ENCODE measurements at places on chromosomes 16 and 17.

DNA sequence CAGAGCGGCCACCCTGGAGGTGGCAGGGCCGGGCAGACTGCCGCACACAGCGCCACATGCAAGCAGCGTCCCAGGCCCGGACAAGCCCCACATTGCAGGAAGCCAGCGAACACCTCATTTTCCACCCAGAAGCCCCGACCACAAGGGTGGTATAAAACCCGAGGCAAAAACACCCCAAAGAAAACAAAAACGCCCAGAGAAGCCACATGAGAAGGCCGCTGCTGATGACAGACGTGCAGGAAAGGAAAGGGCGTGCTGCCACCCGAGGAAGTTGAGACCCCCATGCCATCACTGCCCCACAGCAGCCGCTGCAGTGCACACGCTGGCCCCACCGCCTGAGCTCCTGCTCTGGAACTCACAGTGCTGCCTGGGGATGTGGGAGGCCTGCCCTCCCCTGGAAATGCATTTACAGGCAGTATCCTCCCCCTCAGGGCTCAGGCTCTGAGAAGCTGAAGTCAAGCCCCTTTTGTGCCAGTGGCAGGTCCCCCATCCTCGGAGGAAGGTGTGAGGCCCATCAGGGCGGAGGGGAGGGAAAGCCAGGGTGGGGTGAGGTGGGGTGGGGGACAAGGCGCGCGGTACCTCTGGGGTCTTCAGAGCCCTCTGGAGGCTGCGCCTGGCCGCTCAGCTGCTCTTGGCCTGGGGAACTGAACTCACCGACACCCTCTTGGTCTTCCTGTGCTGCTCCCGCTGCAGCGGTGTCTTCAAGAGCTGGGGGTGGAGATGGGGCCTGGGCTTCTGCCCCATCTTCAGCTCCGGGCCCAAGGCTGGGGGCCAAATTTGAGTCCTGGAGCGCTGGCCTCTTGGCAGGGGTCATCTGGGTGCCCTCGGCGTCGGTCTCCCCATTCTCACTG, 62.0 kb downstream of the IL21R start:
- no peak for DNase-seq

GRCh38 chr17:58667934-58668597, 23.8 kb downstream of the TEX14 start:
- peak; percentile 57 for DNase-seq

DNA sequence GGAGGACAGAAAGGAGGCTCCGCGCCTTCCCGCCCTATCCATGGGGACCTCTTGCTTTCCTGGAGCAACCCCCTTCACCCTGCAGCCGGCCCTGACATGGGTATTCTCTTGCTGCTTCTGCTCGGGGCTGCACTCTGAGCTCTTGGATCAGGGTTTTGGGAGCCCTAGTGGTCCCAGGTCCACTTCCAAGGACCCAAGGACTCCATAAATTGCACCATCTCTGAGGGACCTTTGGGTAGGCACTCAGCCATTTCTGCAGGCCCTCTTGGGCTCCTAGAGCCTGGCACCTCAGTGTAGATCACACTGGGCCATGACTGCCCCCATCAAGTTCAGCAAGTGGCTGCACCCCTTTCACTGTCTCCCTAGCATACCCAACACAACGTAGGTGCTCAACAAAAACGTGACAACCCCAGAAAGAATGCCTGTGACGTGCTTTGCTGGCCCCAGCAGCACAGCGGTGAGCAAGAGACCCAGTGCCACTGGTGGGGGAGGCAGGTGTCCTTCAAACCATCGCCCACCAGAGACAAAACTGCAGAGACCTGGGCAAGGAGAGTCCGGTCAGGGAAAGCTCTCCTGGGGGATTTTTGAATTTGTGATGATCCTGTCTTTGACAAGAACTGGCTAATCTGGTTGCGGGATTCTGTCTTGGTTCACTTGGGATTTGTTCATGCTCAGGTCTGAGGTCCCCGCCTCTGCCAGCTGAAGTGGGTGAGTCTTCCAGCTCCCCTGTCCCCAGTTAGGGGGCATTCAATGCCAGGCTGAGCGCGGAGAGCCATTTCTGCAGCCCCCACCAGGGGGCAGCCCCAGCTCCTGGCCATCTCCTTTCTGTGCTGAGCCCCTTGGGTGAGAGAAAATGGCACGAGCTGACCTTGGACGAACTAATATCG, 2.5 kb upstream of the RAB11FIP4 start:
- no peak for DNase-seq

DNA sequence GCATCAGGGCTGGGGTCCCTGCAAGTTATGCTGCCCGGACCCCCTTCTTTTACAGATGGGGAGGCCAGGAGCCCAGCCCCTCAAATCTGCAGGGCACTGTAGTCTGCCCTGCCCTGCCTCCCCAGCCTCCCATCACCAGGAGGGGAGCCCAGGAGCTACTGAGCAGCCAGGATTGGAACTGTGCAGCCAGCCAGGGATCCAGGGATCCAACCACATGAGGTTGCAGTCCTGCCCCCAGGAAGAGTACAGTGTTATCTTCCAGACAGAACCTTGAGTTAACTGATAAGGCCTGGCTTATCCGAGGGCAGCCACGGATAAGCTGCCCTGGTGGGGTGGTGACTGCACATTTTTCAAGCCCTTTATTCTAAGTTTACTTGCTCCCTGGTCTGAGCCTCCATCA, 11.4 kb upstream of the NDRG4 start:
- DNase-seq, result no peak

DNA sequence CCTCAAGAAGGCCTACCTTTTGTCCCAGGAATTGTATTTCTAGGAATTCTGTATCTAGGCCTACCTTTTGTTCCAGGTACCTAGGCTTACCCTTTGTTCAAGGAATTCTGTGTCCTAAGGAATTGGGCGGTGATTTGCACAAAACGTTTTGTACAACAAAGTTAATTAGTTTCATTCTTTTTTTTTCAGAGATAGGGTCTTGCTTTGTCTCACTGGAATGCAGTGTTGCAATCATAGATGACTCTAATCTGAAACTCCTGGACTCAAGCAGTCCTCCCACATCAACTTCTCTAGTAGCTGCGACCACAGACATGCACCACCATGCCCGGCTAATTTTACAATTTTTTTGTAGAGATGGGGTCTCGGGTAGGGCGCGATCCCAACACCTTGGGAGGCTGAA, 7.0 kb downstream of the CDR2L start:
- no peak for DNase-seq

DNA sequence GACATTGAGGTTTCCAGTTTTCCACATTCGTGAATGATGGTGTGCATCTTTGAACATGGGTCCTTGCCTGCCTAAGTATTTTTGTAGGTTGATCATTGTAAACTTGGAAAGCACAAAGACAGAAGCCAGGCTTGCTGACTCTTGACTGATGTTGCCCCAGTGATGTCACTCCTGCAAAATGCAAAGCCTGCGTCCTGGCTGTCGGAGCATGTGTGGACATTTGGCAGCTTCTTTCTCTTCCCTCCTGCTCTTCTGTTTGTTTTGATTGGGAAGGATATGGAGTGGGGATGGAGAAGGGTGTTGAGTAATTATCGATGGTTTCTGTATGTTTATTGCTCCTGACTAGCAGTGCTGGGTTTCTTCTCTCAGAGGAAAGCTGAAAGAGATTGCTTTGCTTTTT, 3.2 kb downstream of the NDE1 start:
- peak; percentile 24 for DNase-seq

DNA sequence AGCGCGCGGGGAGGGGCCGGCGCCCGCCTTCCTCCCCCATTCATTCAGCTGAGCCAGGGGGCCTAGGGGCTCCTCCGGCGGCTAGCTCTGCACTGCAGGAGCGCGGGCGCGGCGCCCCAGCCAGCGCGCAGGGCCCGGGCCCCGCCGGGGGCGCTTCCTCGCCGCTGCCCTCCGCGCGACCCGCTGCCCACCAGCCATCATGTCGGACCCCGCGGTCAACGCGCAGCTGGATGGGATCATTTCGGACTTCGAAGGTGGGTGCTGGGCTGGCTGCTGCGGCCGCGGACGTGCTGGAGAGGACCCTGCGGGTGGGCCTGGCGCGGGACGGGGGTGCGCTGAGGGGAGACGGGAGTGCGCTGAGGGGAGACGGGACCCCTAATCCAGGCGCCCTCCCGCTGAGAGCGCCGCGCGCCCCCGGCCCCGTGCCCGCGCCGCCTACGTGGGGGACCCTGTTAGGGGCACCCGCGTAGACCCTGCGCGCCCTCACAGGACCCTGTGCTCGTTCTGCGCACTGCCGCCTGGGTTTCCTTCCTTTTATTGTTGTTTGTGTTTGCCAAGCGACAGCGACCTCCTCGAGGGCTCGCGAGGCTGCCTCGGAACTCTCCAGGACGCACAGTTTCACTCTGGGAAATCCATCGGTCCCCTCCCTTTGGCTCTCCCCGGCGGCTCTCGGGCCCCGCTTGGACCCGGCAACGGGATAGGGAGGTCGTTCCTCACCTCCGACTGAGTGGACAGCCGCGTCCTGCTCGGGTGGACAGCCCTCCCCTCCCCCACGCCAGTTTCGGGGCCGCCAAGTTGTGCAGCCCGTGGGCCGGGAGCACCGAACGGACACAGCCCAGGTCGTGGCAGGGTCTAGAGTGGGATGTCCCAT, 232.8 kb downstream of the SEC14L1 start:
- no peak for DNase-seq

DNA sequence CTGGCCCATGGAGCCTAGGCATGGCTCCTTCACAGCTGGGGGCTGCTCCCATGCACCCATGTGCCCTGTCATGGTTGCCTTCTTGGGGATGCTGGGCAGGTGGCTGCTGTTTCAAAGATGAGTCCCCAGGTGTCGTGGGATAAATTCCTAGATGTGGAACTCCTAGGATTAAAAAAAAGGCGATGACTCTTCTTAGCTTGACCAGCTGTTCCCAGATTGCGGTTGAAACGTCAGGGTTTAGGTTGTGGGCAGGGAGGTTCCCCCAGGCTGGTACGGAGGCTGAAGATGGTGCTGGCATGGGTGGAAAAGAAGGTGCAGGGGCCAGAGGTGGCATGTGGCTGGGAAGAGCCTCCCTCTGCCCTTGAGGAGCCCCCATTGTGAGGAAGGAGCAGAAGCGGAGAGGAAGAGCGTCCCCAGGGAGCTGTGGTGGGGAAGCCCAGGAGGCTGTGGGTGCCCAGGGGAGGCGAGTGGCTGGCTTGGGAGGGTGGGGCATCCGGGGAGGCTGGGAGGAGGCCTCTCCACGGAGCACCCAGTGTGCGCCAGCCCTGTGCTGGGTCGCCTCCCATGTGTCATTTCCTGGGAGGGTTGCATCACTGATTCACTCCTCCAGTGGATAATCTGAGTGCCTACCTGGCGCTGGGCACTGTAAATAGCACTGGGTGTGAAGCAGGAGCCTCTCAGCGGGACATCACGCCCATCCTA, 7.5 kb upstream of the KCNJ12 start:
- DNase-seq, result peak; percentile 83

DNA sequence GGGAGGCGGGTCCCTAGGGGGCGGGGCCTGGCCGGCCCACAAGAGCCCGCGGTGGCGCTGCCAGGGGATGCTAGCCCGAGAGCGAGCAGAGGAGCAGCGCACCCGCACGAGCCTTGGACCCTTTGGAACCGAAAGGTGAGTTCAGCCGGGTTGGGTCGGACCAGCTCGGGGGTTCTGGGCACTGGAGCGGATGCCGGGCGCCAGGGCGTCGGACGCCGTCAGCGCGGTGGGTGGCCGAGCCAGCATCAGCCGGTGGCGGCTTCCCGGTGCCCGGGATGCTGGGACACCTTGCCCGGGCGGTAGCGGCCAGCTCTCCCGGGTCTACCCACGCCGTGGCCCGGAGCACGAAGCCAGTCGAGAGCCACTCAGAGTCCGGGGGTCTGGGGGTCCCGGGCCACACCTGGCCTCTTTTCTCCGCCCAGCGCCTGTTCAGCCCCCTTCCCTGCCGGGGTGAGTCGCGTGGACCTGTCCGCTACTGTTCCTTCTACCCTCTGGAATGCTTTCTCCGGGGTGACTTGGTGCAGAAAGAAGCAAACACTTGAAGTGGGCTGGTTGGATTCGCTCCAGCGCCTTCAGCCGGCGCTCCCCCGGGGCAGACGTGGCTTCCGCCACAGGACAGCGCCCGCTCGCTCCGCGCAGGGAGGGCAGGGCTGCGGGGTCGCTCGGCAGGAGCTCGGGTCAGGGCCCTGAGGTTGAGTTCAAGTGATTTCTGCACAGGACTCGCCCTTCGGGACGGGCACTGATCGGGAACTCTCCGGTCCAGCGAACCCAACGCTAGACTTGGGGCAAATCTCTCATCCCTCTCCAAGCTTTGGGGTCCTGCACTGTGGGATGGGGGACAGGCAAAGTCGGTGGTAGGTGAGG, at the start of gene SCNN1G:
Gene SCNN1G (plus strand): TSS at position 67 of the 864 bp plus-strand sequence. CDS start 3,527 bp downstream, outside the sequence.
- DNase-seq, result no peak

DNA sequence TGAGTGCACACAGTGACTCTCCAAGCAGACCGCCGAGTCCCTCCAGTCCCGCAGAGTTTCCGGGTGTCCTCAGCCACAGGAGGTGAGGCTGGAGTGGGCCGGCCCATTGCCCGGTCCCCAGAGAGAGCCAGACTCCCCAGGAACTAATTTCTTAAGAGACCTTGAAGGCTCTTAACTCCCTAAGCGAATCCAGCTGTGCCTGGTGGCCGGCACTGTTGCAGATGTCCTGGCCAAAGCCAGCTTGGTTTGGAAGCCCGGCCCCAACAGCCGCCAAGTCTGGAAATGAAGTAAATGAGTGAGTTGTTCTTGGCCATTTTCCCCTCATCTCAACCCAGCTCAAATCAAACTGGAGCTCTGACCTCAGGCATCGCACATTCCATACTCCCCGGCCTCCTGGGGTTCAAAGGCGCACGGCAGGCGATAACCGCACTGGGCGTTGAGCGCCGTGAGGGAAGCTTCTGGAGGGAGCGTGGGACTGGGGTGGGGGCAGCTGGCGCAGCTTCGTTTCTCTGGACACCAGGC, 42.0 kb downstream of the CMIP start:
- DNase-seq, result no peak

GRCh38 chr16:86949116-86949515, 368.1 kb downstream of the C16orf95 start:
- DNase-seq, result no peak

DNA sequence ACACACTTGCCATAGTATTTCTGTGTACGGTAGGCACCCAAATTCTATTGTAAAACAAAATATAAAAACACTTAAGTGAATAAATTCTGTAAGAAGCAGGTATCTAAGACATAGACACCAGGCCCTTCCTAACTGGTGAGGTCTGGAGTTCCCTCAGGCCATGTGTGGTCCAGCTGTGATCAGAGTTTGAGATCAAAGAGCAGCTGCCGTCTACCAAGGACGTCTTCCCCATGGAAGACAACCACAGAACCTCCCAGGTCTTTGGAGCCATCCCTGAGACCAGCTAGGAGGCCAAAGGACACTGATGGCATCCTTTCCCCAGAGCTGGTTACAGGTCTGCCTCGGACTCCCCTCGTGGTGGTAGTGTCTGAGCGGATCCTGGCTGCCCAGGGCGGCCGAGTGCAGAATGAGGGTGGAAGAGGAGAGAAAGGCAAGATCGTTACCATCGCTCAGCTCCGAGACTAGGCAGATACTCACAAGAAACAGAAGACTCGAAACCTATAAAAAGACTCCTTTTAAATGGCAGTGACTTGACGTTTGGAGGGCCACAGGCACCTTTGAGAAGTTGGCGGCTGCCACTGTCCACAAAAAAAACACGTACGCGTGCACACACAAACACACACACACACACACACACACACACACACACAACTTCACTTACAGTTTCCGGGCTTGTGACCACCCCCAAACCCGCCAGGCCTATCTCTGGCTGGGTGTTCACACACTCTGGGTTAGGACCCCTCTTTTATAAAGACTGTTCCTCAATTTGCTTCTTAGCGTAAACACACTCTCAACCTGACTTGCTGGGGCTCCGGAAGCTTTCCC, 7.5 kb downstream of the TIMP2 start:
- no peak for DNase-seq

Data from H54 (cell line).